BJ (cell line): ENCODE measurements at places on chromosomes 16 and 17.

- DNase-seq, result no peak
Measured at GRCh38 chr17:60145006-60145935, 4.5 kb upstream of the CA4 start.

DNA sequence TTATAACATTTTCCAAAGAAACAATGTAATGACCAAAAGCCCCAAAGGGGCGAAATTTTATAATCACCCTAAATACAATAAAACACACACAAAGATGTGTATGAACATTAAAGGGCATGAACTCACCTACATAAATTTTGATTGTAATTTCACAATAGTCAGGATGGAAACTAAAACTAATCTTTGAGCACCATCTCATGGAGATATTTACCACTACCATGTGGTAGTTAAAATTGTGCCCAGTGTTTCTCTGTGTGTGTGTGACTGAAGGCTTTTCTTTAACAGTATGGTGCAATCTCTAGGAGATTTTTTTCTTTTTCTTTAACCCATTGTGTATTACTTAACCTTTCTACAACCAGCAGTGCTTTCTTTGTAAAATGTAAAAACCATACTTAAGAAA lies 19.7 kb upstream of the MEIOC start:
- peak; percentile 25 for DNase-seq

GRCh38 chr17:47872651-47873161 lies 21.7 kb upstream of the SP6 start:
- no peak for DNase-seq

GRCh38 chr17:58556833-58557250 lies 42.4 kb upstream of the MTMR4 start:
- DNase-seq, result no peak

GRCh38 chr17:82179946-82180475 lies 32.6 kb downstream of the CCDC57 start:
- DNase-seq, result no peak

DNA sequence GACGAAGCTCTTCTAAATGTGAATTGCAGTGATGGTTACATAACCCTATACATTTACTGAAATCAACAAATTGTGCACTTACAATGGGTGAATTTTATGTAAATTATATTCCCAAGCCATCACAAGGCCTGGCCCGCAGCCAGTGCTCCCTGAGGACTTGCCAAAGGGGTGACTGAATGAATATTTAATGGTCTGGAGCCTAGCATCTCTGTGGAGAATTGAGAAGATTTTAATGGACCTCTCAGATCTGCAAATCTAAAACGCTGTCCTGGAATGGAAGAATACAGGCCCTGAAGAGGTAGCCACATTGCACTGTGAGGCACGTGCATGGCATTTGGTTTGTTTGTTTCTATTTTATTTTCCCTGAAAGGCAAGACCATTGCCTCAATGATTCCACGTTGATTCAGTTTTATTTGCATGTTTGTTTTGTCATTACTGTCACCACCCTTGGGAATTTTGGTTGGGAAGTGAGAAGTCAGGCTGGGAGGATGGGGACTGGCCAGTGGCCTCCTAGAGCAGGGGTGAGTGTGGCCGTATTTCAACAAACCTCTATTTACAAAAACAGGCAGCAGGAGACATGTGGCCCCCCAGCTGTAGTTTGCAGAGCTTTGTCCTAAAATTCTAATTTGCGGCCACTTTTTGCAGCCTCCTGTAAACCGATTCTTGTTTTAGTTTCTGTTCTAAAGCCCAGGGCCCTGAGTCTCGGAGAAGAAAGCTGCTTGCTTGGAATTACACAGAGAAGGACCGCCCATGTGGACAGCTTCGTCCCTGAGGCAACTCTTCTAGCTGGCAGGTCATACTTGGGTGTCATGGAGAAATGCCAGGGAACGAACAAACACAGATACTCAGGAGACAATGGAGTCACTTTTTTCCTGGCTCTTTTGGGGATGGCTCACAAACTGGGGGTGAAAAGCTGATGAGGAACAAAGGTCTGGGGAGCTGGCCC lies 40.5 kb upstream of the GCSH start:
- DNase-seq, result no peak

DNA sequence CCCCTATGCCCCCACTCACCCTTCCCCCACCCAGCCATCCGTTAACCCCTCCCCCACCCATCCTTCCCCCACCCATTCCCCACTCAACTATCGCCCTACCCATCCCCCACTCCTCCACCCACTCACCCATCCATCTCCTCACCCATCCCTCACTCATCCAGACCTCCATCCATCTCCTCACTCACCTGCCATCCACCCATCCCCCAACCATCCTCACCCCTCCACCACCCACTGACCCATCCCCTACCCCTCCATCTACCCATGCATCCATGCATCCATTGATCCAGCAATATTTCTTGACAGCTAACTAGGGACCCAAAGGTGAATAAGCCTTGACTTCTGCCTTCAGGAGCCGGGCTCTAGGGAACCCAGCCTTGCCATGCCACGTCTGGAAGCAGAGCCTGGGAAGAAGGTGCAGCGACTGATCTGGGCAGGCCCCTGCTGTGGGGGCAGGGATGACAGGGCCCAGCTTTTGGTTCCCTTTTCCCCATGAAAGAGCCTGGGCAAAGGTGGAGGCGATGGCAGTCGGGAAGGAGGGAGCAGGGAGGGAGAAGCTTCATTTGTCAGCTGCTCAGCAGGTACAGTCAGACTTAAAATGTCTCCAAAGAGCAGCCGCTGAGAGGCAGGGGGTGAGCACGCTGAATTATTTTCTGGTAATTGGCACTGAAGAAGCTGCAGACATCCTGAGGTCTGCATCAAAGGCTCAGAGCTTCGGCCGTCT lies 23.1 kb upstream of the DOC2B start:
- DNase-seq, result no peak

- no peak for DNase-seq
Measured at GRCh38 chr16:1108299-1109252, 12.5 kb upstream of the C1QTNF8 start.

GRCh38 chr16:55037966-55038365 lies 107.3 kb downstream of the IRX5 start:
- no peak for DNase-seq

DNA sequence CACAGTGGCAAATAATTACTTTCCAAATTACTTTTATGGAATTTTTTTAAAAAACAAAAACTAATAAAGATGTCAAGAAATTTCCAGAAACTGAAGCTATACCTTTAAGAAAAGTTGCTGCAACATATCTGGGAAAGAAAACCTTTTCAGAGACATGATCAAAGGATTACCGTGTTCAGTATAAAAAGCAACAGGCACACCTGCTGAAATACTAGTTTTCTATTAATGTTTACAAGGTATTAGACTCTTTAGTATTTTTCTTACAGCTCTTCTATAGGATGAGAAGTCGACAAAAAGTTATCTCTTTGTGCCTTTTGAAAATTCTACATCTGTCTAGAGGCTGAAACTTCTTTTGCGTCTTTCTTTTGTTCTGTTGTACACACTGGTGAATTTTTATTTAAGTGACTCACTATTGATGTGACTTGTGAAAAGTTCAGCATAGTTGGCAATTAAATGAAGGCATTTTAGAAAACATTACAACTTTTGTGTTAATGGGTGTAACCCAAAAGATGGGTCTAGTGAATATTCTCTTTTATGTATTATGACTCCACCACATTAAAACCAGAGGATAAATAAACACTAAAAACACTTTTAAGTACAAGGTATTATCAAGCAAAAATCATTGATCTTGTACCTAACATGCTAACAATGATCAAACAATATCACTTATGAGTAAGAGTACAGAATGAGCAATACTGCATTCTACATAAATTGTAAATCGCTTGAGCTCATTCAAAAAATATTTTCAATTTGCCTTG lies 23.8 kb downstream of the NACA2 start:
- DNase-seq, result no peak

DNA sequence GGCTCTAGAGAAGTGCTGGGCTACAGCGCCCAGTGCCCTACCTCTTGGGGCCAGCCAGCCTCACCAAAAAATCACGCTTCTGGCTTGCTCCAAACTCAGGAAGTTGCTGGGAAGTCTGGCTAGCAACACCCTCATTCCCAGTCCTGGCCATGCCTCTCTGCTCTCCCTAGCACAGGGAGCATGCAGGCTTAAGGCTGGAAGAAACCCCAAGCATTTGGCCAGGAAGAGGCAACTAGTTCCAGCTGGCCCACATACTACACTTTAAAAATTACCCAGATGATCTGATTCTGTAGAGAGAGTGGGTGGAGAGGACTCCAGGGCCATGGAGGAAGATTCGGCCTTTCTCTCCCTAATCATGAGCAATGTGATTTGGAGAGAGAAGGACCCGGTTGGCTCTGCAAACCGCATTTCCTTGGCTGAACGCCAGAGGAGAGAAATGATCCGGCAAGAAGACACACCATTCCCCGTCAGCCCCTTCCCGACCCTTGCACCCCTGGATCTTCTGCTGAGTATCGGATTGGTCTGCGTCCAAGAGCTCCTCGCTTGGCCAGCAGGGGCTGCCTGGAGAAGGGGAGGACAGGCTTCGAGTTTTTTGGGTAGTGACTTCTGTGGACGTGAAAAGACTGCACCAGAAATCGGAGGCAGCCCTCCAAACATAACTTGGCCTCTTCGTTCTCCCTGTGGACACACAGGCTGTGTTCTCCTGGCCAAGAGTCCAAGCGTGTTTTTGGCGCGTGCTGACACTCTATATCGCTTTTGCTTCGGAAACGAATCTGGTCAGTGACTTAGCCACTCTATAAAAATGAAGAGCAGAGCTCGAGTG lies 406.3 kb downstream of the WWOX start:
- no peak for DNase-seq

GRCh38 chr17:52158450-52159042 lies at the start of gene CA10:
Gene CA10, minus strand, starts transcription at chr17:52158714.
- DNase-seq, result no peak

- no peak for DNase-seq
Measured at GRCh38 chr17:65794572-65794971, 233.1 kb upstream of the AXIN2 start.

- DNase-seq, result no peak
Measured at GRCh38 chr16:397736-398332, 835 bp downstream of the NME4 start.

DNA sequence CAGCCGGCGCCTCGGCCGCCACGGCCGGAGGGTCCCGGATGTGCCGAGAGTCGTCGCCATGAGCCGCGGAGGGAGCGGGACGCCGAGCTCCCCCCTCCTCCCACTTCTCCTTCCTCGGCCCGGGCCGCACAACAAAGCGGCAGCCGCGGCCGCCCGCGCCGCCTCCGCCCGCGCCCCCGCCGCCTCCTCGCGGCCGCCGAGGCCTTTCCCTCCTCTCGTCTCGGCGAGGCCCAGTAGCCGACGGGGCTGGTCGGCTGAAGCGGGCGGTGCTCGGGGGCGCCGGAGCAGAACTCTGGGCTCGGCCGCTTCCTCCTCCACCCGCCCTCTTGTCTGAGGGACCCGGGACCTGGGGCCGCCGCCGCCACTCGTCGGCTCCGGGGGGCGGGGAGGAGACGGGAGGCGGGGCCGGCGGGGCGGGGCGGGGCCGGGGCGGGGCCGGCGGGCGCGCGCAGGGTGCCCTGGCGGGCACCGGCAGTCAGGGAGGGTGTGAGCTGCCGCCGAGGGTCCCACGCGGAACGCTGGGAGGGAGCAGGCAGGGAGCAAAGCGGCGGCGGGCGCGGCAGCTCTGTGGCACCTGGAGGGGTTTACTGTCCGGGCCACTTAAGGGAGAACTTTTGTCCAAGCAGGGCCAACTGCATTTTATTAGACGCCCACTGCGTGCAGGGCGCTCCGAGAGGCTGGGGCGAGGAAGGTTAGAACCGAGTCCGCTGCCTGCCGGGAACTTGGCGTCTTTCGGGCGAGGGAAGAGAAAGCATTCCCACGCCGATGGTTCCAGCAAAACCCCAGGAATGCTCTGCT lies at the start of gene SMURF2:
Gene SMURF2, minus strand, starts transcription at position 332 of the 798 bp plus-strand sequence. CDS start 427 bp downstream, outside the sequence.
- no peak for DNase-seq

- DNase-seq, result no peak
Measured at GRCh38 chr16:51180719-51181502, 29.8 kb upstream of the SALL1 start.

- DNase-seq, result no peak
Measured at GRCh38 chr17:56926704-56927103, 12.9 kb upstream of the TRIM25 start.

- no peak for DNase-seq
Measured at GRCh38 chr17:69064476-69064875, 3.7 kb upstream of the ABCA9 start.

GRCh38 chr17:44121997-44122815 lies 1.2 kb downstream of the HDAC5 start:
- no peak for DNase-seq

DNA sequence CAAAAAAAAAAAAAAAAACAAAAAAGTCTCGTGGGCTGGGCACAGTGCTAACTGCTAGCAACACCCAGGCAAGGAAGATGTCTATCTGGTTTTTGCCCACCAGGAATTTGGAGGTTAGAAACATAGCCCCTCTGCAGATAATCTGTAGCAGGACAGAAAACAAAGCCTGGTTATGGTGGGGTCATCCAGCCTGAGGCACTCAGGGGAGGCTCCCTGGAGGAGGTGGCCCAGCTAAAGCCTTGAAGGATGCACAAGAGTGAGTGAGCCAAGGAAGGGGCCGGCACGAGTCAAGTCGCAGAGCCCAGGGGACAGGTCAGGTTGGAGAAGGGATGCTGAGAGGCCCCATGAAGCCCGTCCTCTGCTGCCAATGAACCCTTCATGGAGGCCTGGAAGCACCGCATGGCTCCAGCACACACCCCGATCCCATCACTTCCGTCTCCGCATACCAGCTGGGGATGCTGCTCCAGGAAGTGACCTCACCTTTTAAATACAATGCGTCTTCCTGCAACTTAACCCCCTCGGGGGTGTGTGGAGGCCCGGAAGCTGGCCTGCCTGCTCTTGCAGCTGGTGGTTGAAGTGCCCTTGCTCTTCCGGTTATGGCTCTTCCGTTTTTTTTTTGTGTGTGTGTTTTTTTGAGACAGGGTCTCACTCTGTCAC lies 86.5 kb downstream of the ENGASE start:
- no peak for DNase-seq

DNA sequence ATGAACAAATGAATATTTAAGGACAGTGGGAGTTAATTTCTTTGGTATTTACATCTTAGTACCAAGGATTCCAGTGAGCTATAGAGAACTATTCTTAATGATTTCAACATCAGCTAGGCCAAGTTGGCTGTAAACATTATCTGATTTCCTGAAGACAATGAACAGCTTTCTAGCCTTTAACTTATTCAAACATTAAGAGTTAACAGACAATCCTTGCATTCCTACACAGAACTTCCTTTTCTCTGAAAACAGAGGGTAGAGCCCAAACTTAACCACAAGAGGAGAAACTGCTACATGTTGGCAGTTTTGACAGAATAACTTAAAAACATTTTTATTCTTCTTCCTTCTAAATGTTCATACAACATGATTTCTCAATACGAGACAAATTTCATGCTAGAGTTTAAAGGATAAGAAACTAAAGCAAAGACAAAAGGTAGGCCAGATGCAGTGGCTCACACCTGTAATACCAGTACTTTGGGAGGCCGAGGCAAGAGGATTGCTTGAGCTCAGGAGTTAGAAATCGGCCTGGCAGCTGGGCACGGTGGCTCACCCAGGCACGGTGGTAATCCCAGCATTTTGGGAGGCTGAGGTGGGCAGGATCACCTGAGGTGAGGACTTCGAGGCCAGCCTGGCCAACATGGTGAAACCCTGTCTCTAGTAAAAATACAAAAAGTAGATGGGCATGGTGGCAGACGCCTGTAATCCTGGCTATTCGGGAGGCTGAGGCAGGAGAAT lies 4.4 kb downstream of the CRLF3 start:
- DNase-seq, result no peak

- DNase-seq, result no peak
Measured at GRCh38 chr17:80346498-80347275, 68.3 kb upstream of the ENDOV start.
